Mesenchymal stem cell (in vitro differentiated cells and primary cell): ENCODE measurements at places on chromosomes 7 and 10.

DNA sequence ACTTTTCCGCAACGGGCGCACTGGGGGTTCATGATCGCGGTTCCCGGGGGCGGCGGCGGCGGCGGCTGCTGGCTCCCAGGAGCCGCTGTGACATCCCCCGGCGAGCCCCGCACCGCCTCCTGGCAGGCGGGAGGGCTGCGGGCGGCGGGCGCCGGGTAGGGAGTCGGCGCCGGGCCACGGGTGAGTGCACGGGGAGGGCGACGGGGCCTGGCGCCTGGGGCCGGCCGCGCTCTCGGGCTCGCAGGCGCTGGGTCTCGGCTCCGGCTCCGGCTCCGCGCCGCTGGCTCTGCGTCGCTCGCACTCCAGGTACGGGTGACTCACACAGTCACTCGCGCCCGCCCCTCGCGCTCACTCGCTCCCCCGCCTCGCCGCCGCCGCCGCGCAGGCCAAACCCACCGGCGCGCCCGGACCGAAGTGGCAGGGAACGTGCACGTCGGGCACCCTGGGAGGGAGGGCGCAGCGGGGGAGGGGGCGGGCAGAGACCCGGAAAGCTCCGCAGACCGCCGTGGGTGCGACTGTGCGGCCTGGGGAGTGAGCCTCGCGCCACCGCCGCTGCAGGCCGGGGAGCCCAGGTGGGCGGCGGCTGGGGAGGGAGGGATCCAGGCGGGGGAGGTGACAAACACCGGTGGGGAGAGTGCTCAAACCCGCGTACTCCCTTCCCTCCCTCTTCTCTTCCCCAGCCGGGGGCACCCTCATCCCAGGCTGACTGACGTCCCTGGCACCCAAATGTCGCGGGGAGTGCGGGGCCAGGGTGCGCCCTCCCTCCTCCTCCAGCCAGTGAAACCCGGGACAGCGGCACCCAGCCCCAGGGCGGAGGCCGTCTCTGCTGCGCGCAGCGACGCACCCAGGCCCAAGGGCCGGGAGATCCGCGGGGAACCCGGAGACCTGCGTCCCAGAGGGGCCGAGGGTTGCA is 276.9 kb upstream of the NEBL start:
- no peaks in the 10 kb centered on the region for H3K36me3 ChIP-seq
- DNase-seq = peak; percentile 22
- peaks cover 26% of the 10 kb centered on the region for H3K27me3 ChIP-seq
- peak overlapping the region; percentile 70 for H3K4me3 ChIP-seq

- no peaks in the 10 kb centered on the region for H3K4me1 ChIP-seq
- H3K4me3 ChIP-seq = no peak overlapping the region
- DNase-seq = peak; percentile 65
- no peaks in the 10 kb centered on the region for H3K27me3 ChIP-seq
These were observed 9.3 kb downstream of the CLCN1 start for GRCh38 chr7:143325240-143325639.

GRCh38 chr10:20535897-20536881 is 360.9 kb downstream of the NEBL start:
- H3K4me1 ChIP-seq = no peaks in the 10 kb centered on the region
- H3K27ac ChIP-seq = no peak overlapping the region
- peak; percentile 31 for DNase-seq
- H3K4me3 ChIP-seq = no peak overlapping the region

DNA sequence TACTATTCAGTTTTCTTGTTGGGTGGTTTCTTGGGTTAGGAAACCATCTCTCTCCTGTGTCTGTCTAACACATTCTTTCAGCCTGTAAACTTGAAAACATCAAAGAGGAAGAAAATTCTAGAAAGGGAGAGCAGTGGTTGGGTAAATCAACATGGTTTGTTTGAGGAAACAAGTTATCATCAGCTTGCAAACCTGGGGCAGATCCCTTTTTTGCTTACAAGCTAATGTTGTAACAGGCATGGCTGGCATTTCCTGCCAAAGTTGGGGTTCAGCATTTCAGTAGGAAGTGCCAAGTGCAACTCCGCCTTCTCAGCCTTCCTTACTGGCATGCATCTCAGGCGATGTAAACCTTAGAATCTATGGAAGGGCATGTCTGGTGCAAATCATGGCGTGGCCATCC is 112.6 kb downstream of the EEPD1 start:
- no peak overlapping the region for H3K4me3 ChIP-seq
- no peaks in the 10 kb centered on the region for H3K27me3 ChIP-seq
- peaks cover 6% of the 10 kb centered on the region for H3K4me1 ChIP-seq
- no peak overlapping the region for H3K27ac ChIP-seq
- H3K36me3 ChIP-seq = no peaks in the 10 kb centered on the region

GRCh38 chr10:34905200-34905927 is 90.3 kb upstream of the PARD3 start:
- H3K4me1 ChIP-seq = peaks cover 7% of the 10 kb centered on the region
- DNase-seq = no peak
- H3K27ac ChIP-seq = no peak overlapping the region
- H3K36me3 ChIP-seq = no peaks in the 10 kb centered on the region

- no peaks in the 10 kb centered on the region for H3K27me3 ChIP-seq
- peak; percentile 89 for DNase-seq
- H3K27ac ChIP-seq = peak overlapping the region; percentile 97
- peak overlapping the region; percentile 68 for H3K4me3 ChIP-seq
These were observed 227.2 kb upstream of the KLF14 start for GRCh38 chr7:130961128-130961601.

GRCh38 chr7:78080811-78081210 is 282.2 kb downstream of the PHTF2 start:
- DNase-seq = no peak
- H3K27me3 ChIP-seq = peaks cover 23% of the 10 kb centered on the region
- no peak overlapping the region for H3K4me3 ChIP-seq
- H3K4me1 ChIP-seq = no peaks in the 10 kb centered on the region
- H3K36me3 ChIP-seq = no peaks in the 10 kb centered on the region

- peaks cover 8% of the 10 kb centered on the region for H3K4me1 ChIP-seq
- no peak overlapping the region for H3K27ac ChIP-seq
- H3K4me3 ChIP-seq = peak overlapping the region; percentile 88
- H3K27me3 ChIP-seq = no peaks in the 10 kb centered on the region
These were observed 769 bp upstream of the TMEM248 start for GRCh38 chr7:66920256-66920655.

- no peak overlapping the region for H3K4me3 ChIP-seq
- no peaks in the 10 kb centered on the region for H3K4me1 ChIP-seq
- no peaks in the 10 kb centered on the region for H3K27me3 ChIP-seq
- no peak for DNase-seq
- H3K36me3 ChIP-seq = no peaks in the 10 kb centered on the region
These were observed 64.4 kb downstream of the NPTX2 start for GRCh38 chr7:98681511-98681910.

- peaks cover 9% of the 10 kb centered on the region for H3K36me3 ChIP-seq
- no peak overlapping the region for H3K27ac ChIP-seq
- peaks cover 16% of the 10 kb centered on the region for H3K27me3 ChIP-seq
- no peak overlapping the region for H3K4me3 ChIP-seq
These were observed 127.8 kb upstream of the ZNF746 start for GRCh38 chr7:149625340-149625946.

- H3K27me3 ChIP-seq = no peaks in the 10 kb centered on the region
- peaks cover 42% of the 10 kb centered on the region for H3K4me1 ChIP-seq
These were observed 67.3 kb downstream of the CALML3 start for GRCh38 chr10:5592070-5592469.

DNA sequence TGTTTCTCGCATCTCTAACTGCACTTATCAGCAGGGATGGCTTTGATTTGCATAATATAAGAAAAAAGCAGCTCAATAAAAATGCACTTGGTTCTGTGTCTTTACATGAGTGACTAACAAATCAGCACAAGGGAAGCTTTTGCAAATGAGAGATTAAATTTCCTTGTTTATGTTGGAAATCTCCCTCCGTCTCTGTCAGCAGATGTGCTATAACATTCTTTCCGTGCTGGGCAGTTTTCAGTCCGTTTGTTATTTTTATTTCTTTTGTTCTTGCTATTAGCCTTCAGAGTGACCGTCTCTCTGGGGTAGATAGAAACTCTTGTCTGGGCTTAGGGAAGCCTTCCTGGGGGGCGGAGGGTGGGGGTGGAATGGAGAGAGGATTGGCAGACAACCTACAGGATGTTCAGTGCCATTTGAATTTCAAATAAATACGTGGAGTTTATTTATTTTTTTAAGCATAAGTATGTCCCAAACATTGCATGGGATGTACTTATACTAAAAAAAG is 96.0 kb downstream of the GATA3 start:
- no peaks in the 10 kb centered on the region for H3K27me3 ChIP-seq
- H3K27ac ChIP-seq = no peak overlapping the region
- no peaks in the 10 kb centered on the region for H3K4me1 ChIP-seq
- H3K36me3 ChIP-seq = no peaks in the 10 kb centered on the region
- no peak overlapping the region for H3K4me3 ChIP-seq

- no peaks in the 10 kb centered on the region for H3K27me3 ChIP-seq
- H3K27ac ChIP-seq = no peak overlapping the region
- no peaks in the 10 kb centered on the region for H3K36me3 ChIP-seq
These were observed 654.9 kb upstream of the CELF2 start for GRCh38 chr10:10362800-10363199.

- peaks cover 5% of the 10 kb centered on the region for H3K4me1 ChIP-seq
- no peak for DNase-seq
- no peak overlapping the region for H3K27ac ChIP-seq
- H3K36me3 ChIP-seq = no peaks in the 10 kb centered on the region
- no peak overlapping the region for H3K4me3 ChIP-seq
These were observed 12.5 kb upstream of the AKR1E2 start for GRCh38 chr10:4813496-4813895.

DNA sequence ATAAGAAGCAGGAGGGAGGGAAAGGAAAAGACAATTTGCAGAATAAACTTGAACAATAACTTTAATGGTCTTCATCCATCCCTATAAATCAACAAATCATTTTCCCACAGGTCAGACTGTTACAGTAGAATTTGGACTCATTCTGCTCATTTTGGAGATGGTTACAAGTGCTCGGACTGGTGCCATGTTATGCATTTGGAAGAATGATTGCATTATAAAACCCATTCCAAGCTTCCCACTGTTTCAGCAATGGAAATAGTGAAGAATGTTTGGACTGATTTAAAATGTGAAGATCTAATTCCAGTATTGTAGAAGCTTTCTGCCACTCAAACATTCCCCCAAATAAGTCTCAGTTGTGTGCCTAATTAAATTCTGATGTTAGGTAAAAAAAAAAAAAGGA is 99.7 kb upstream of the ZEB1 start:
- no peak overlapping the region for H3K4me3 ChIP-seq
- no peaks in the 10 kb centered on the region for H3K4me1 ChIP-seq
- no peak overlapping the region for H3K27ac ChIP-seq
- H3K36me3 ChIP-seq = no peaks in the 10 kb centered on the region

GRCh38 chr7:22831602-22832305 is 9.1 kb upstream of the TOMM7 start:
- DNase-seq = no peak
- H3K4me1 ChIP-seq = no peaks in the 10 kb centered on the region
- no peaks in the 10 kb centered on the region for H3K36me3 ChIP-seq
- H3K4me3 ChIP-seq = no peak overlapping the region
- H3K27ac ChIP-seq = no peak overlapping the region

DNA sequence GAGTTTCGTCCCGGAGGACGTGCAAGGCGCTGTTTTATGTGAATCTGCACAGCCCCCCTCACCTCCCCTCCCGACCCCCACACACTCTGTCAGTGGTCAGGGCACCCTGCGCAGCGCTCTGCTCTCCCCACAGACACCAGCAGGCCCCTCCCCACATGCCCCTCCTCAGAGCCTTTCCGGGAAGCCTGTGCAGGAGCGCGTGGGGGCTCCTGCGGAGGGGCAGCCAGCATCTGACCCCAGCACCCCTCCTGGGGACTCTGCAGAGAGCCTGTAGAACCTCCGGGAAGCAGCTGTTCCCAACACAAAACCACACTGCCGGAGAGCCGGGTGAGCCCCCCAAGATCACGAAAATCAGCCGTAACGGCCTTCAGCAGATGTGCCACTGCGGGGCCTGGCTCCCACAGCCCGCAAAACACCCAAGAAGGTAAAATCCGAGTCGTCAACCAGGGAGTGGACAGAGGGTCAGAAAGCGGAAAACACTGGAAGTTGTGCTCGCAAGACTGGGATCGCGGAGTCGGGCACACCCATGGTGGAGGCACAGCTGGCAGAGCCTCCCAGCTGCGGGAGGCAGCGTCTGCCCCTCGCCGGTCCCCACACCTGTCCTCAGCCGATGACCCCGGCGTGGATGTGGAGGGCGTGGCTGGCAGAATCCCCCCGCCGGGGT is 53.8 kb upstream of the PDGFA start:
- DNase-seq = no peak
- H3K36me3 ChIP-seq = peaks cover 28% of the 10 kb centered on the region
- no peak overlapping the region for H3K27ac ChIP-seq
- H3K27me3 ChIP-seq = peaks cover 22% of the 10 kb centered on the region
- no peak overlapping the region for H3K4me3 ChIP-seq

GRCh38 chr7:158010961-158011693 is 576.5 kb downstream of the PTPRN2 start:
- H3K36me3 ChIP-seq = no peaks in the 10 kb centered on the region
- no peak overlapping the region for H3K4me3 ChIP-seq
- H3K27me3 ChIP-seq = no peaks in the 10 kb centered on the region
- peaks cover 7% of the 10 kb centered on the region for H3K4me1 ChIP-seq

DNA sequence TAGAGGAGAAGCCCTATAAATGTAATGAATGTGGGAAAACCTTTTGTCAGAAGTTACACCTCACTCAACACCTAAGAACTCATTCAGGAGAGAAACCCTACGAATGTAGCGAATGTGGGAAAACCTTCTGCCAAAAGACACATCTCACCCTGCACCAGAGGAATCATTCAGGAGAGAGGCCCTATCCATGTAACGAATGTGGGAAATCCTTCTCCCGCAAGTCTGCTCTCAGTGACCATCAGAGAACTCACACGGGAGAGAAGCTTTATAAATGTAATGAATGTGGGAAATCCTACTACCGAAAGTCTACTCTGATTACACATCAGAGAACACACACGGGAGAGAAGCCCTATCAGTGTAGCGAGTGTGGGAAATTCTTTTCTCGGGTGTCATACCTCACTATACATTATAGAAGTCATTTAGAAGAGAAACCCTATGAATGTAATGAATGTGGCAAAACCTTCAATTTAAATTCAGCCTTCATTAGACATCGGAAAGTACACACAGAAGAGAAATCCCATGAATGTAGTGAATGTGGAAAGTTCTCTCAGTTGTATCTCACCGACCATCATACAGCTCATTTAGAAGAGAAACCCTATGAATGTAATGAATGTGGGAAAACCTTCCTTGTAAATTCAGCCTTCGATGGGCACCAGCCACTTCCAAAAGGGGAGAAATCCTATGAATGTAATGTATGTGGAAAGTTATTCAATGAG is 18.9 kb downstream of the RBAK start:
- no peak overlapping the region for H3K27ac ChIP-seq
- H3K36me3 ChIP-seq = peaks cover 22% of the 10 kb centered on the region
- H3K27me3 ChIP-seq = no peaks in the 10 kb centered on the region
- H3K4me1 ChIP-seq = no peaks in the 10 kb centered on the region
- H3K4me3 ChIP-seq = peak overlapping the region; percentile 75
